ENCODE measurements at places on chromosomes 4 and X.

GRCh38 chr4:93127489-93127888 lies 701.1 kb upstream of the ATOH1 start:
- no peak for DNase-seq

DNA sequence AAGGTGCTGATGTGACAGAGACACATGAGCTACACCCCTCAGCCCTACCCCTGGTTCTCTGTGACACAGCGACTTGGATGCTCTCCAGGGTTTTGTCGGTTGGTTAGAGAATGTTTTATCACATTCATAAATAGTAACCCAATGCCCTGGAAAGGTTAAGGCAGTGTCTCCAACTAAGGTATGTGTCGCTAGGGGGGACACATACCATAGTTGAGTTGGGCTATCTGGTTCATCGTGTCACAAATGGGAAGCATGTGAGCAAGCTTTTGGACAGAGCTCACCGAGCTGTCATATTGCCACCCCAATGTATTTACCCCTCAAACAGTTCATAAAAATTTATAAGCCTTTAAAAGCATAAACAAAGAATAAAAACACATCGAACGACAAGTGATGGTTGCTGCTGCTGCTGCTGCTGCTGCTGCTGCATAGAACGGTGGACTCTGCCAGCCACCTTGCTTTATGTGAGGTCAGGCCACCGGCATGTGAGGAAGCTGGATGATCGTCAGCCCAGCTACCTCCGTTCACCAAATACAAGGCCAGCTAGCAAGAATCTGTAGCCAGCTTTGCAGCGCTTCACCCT lies 55.9 kb downstream of the STOX2 start:
- no peak for DNase-seq

DNA sequence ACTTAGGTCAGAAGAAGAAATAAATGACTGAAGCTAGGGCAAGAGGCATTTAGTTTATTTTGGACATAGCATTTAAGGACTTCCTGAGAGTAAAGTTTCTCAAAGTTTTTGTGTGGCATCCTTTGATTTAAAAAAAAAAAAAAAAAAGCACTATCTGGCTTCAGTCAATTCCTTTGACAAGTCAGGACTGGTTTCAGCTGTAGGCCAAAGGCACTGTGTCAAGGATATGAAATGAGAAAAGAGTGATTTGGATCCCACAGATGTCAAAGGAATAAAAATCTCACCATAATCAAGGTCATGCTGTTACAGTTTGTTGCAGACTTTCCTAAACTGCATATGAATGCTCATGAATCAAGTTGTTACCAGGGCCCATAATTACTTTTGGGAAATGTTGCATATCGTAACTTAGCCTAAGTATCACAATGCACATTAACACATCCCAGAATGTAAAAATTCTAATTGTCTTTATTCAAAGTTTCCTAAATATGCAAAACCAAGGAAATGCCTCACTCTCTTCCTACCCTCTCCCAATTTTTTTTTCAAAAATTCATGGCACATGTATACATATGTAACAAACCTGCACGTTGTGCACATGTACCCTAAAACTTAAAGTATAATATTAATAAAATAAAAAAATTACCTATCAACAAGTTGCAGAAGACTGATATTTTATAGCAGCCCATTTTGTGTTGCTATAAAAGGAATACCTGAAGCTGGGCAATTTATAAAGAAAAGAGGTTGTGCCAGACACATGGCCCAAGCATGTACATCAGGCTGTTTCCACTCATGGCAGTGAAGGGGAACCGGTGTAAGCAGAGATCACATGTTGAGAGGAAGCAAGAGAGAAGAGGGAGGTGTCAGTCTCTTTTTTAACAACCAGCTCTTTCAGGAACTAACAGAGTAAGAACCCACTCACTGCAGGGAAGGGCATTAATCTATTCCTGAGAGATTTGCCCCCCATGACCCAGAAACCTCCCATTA lies 33.7 kb upstream of the ADAMTS3 start:
- DNase-seq = no peak

DNA sequence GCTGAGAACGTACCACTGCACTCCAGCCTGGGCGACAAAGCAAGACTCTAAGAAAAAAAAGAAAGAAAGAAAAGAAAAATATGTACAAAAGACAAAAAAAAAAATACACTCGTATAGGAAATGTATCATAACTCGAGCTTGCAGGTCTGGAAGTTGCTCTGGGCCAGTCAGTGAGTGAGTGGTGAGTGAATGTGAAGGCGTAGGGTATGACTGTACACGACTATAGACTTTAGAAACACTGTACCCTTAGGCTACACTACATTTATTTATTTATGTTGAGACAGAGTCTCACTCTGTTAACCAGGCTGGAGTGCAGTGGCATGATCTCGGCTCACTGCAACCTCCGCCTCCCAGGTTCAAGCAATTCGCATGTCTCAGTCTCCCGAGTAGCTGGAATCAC lies 29.4 kb downstream of the EVC2 start:
- DNase-seq = no peak

- DNase-seq = no peak
Observed at GRCh38 chr4:169707958-169708643, 49.6 kb downstream of the HPF1 start.

DNA sequence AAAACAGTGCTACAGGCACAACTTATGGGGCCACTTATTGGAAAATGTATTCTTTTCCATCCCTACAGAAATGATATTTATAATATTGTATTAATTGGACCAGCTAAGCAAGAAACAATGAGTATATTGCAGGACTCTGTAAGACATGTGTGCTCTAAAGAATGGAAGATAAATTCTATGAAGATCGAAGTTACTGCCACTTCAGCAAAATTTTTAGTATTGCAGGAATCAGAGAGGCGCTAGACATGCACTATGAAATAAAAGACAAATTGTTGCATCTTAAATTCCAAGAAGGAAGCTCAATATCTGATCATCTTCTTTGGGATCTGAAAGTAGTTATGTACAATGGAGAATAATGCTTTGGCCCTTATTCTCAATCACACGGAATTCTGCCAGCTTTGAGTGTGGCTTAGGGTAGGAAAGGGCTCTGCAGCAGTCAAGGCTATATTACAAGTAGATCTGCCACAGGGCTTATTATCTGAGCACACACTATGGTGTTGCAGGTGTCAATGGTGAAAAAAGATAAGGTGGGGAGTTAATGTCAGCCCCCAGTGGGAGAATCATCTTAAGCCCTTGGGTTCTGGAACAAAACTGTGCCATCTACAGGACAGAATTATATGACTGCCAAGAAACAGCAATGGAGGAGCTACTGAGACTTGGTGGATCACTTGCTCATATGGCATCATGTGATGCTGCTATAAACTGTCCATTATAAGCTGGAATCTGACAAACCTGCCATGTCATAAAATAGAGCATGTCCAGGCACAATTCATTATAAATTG lies 334.0 kb upstream of the NDST3 start:
- DNase-seq = no peak

- no peak for DNase-seq
Observed at GRCh38 chr4:131093303-131093702, 1997.4 kb downstream of the C4orf33 start.

GRCh38 chr4:98747393-98748091 lies 89.1 kb upstream of the TSPAN5 start:
- no peak for DNase-seq

- DNase-seq = no peak
Observed at GRCh38 chr4:189285377-189285776, 655.3 kb upstream of the FRG1 start.
